Tibial nerve (tissue), 4 donors: ENCODE measurements at places on chromosomes 3 and 15.

DNA sequence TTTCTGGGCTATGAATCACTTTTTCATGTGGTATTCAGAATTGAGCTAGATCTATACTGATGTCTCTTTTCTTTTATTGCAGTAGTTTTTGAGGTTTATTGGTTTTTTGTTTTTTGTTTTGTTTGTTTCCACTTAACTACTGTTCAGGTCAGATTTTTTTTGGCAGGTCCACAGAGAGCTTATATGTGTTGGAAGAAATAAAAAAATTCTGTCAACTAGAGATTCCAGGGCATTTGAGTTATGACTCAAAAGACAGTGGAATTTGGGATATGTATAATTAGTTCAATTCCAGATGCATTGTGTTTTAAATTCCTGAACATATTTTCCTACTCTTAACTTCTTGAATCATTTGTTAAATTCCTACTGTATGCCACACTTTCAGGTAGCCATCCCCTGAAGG, 727.2 kb downstream of the SI start:
- no peak for DNase-seq

DNA sequence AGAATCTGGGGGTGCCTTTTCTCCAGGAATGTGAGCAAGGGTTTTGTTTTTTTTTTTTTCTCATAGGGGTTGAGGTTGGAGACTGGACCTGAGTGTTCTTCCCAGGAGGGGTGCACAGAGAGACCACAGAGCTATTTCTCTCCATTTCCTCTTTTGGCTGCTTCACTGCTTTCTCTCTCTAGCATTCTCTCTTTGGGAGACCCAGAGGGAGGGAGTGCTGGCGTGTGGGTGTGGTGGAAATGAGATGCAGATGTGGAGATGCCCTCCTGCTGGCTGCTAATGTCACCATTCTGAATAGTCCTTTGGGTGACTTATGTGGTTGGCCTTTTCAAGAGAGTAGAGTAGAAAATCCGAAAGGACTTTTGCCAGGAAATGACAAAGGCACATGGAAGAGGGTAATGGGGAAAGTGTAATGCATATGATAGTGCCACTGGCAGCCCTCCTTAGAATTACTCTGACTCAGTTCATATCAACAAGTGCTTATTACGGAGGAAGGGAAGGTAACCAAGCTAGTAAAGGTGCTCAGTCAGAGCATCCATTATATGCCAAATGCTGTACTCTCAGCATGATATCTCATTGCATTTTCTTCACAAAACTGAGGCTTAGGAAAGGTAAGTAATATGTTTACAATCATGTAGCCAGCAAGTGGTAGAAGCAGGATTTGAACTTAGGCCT, 1.9 kb downstream of the SYN2 start:
- no peak for DNase-seq

- no peak for DNase-seq
Measured at GRCh38 chr3:127393131-127393820, 105.4 kb upstream of the PRR20G start.

GRCh38 chr3:104549099-104549714, 817.5 kb upstream of the ALCAM start:
- DNase-seq, result no peak

- no peak for DNase-seq
Measured at GRCh38 chr15:63195569-63196015, 6.2 kb downstream of the RAB8B start.

DNA sequence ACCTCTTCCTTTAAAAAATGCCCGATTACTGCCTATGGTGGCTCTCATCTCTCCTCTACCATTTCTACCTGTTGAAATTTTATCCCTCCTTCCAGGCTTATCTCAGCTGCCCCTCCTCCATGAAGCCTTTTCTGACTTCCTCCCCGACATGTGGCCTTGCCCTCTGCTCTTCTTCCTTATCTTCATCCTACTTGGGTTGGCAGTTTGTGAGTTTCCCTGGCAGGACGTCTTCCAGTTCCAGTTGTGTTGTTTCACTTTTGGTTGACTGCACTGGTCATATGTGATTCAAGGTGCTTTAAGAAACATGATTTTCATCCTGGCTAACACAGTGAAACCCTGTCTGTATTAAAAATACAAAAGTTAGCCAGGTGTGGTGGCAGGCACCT, 4.4 kb downstream of the DLL4 start:
- DNase-seq, result no peak

- no peak for DNase-seq
Measured at GRCh38 chr3:63926309-63926708, 14.1 kb upstream of the SCAANT1 start.

GRCh38 chr3:16883723-16884083, 1.1 kb upstream of the PLCL2 start:
- DNase-seq, result peak; percentile 27

- no peak for DNase-seq
Measured at GRCh38 chr15:74552773-74553441, 11.9 kb downstream of the ARID3B start.

- DNase-seq, result no peak
Measured at GRCh38 chr3:42827654-42828053, 18.4 kb downstream of the ACKR2 start.

- DNase-seq, result no peak
Measured at GRCh38 chr15:47035475-47036406, 681.6 kb upstream of the SEMA6D start.
